ENCODE measurements at places on chromosomes 3 and 15.

DNA sequence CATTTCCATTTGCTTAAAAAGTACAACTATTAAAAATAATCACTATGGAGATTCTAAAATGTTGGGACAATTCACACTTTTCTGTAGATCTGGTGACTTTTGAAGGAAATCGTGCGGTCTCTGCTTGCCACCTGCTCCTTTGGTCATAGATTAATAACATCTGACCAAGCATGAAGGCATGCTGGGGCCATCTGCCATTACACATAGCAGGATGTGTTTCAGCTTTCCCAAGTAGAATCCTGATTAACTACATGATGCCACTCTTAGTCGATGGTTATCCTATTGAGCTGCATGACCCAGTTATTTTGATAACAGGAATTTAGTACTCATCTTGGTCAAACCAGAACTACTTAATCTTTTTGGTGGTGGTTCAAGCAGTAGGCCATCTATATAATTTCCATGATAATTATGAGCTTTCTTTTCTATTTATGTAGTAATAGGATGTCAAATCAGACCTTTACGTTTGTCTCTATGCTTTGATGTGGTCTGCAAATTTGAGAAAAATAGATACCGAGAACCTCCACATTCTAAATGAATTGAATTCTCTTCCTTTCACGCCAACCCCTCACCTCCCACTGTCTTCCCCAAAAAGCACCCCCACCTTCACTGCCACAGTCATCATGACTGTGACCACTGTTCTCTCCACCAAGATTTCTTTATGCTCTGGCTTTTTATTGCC is 158.1 kb downstream of the DIPK2A start:
- no peak for DNase-seq

DNA sequence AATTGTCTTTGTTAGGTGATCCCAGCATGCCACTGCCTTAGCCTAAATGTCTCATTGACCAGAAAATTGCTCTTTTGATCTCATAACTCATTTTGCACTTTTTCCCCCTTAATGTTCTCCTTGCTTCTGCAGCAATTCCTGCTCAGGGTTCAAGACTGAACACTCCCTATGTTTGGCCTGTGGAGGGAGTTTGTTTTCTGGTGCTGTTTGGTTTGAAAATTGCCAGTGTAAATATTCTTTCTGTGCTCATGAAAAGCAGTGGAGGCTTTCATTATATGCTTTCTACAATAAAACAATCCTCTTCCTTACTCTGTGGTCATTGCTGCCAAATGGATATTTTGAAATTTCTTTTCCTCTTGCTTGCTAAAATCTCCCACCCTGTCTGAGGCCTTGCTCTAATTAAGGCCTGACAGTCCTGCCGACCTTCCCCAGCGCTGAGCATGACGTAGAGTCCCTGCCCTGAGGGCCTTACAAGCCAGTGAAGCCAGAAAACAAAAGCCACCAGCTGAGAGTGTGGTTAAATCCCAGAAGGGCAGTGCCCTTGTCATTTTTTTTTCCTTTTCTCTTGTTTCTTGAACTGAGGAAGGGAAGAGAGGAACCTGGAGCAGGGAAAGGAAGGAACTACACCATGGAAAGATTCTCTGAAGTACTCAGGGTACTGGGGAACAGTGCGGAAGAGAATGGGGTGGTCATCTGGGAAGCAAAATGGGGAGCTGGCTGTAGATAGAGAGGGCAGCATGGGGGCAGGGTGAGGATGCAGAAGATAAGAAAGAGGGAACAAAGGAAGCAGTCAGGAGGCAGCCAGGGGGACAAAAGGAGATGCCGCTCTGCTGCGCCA is 24.8 kb downstream of the ZBTB38 start:
- DNase-seq = no peak

GRCh38 chr3:114221165-114221880 is 16.1 kb downstream of the ZNF80 start:
- DNase-seq = peak; percentile 56

GRCh38 chr15:70271422-70272088 is 173.8 kb upstream of the TLE3 start:
- DNase-seq = peak; percentile 96

GRCh38 chr3:105618556-105618955 is 250.3 kb downstream of the CBLB start:
- no peak for DNase-seq

DNA sequence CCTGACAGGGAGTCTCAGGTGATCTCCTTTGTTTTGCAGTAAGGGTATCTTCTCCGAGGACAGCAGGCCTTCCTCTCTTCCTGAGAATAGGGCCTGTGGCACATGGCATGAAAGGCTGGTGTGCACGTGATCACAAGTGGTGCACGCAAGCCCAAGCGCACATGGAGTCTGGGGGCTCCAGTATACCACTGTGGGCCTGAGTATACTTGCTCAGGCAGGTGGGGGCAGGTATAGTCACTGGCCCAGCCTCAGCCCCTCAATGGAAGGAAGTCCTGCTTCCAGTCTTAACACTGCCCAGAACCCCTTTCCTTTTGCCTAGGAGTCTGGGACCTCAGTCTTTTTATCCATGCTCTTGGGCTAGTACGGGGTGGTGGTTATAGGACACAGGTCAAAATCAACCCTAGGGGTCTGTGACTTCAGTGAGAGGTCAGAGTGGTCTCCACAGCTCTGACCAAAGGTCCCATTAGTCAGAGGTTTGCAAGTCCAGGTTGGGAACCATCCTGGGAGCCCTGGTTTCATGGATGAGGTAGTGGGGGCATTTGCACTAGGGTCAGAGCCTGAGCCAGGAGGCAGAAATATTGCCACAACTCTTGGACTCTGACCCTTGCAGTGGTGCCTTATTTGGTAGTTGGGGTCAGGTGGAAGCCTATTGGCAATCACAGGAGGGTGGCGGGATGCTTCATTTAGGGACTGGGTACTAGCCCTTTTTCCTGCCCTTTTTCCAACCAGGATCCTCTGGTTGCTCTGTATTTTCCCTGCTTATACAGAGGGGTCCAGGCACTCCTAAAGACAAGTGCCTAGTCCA is 823 bp upstream of the CCDC71 start:
- DNase-seq = no peak

DNA sequence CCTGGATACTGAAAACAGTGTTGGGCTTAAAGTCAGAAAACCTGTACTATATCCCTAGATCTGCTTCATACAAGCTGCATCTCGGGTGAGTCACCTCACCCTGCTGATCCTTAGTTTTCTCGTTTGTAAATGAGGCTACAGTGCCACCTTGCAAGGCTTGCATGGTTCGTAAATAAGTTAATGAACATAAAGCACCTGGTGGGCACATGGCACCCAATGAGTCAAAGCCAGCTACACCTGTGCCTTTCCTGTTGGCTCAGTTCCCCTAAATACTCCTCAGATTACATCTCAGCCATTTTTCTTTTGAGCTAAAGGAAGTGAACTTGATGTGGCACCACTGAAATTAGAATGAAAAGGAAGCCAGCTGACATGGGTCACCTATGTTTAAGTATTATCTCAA is 26.5 kb downstream of the RTP1 start:
- DNase-seq = peak; percentile 24

- DNase-seq = peak; percentile 99
Measured at GRCh38 chr15:75453703-75454470, 2.4 kb upstream of the SIN3A start.

DNA sequence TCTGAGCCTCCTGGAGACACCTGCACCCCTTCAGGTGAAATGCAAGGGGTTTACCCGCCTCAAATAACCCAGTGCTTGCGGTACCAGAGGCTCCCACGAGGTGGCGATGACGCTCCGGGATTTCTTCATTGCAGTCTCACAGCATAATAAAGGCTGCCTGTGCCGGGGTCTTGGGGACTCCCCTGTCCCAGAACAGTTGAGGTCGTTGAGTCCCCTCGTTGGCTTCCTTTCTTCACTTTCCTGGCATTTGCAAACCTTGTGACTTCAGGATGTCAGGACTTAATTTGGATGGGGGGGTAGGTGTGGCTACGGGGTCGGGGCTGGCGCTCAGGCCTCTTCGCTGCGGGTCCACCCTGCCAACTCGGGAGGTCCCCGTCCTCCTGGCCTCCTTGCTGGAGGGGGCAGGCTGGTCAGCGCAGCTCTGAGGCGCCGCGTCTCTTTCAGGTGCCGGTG is 1.3 kb downstream of the GNAT1 start:
- no peak for DNase-seq

GRCh38 chr3:128624526-128625138 is 26.0 kb downstream of the RPN1 start:
- no peak for DNase-seq

GRCh38 chr15:81184188-81184587 is 12.5 kb upstream of the IL16 start:
- DNase-seq = peak; percentile 20

DNA sequence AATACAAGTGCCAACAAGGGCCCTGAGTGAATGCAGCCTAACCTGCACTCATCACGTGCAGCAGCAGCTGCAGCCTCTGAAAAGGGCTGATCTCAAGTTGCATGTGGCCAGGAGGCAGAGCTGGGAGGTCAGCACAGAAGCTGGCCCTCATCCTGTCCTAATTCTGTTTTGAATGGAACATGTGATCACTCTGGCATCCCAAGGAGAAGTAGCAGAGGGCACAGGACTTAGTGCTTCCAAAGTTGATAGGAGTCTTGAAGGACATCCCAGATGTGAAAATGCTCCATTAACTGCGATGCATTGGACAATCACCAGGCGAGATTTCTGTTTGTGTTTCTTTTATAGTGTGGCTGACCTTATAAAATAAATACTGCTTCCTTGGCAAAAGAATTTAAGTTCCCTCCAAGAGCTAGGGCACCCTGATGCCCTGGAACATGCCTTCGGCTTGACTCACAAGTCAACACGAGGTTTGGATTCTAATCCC is 31.6 kb upstream of the STAG1 start:
- DNase-seq = no peak

- DNase-seq = no peak
Measured at GRCh38 chr3:114721864-114722263, 425.2 kb downstream of the ZBTB20 start.
